ENCODE measurements at places on chromosomes 1 and 21. TPM values are rescaled to one million over a fixed set of nuclear protein-coding genes. Genes with fewer than 3 reads are reported as not detected.
A peak's percentile ranks its signal among the peaks of the same experiment; 100 is the strongest.

RAD54L gene
- total RNA-seq: 1.6 TPM

DNA sequence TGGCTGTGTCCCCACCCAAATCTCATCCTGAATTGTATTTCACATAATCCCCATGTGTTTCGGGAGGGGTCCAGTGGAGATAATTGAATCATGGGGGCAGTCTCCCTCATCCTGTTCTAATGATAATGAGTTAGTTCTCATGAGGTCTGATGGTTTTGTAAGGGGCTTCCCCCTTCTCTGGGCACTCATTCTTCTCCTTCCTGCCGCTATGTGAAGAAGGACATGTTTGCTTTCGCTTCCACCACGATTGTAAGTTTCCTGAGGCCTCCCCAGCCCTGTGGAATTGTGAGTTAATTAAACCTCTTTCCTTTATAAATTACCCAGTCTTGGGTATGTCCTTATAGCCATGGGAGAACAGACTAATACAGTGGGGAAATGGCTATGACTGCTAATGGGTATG, 72.7 kb upstream of the ZNF648 start:
- no peak for DNase-seq

DNA sequence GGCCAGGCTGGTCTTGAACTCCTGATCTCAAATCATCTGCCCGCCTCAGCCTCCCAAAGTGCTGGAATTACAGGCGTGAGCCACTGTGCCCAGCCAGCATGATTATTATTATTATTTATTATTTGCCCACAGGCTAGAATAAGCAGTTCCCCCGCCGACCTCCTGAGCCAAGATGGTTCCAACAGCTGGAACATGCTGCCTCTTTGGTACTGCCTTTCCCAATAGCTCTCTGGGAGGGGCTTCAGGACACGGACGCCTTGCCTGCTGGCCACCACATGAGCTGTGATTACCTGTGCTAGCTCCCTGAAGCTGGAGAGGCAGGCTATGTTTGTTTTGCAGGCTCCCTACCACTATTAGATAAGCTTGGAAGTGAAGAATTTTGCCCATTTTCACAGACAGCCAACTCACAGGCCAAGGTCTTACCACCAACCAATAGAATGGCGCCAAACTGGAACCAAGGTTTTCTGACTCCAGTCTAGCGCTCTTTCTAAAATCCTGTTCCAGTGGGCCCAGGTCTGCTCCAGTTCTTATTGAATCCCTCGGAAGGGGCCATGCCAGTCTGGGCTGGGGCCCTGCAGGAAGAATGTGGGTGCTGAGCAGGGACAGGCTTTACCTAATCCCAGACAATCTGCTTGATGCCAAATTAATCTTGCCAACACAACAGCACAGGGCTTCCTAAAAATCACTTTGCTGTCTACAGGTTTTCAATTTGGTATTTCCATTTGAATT, 2.1 kb upstream of the GPR61 start:
- no peak for DNase-seq

GRCh38 chr1:69519006-69519405, 48.7 kb upstream of the LRRC7 start:
- DNase-seq: no peak

RNF186 gene
- not detected for total RNA-seq

DNA sequence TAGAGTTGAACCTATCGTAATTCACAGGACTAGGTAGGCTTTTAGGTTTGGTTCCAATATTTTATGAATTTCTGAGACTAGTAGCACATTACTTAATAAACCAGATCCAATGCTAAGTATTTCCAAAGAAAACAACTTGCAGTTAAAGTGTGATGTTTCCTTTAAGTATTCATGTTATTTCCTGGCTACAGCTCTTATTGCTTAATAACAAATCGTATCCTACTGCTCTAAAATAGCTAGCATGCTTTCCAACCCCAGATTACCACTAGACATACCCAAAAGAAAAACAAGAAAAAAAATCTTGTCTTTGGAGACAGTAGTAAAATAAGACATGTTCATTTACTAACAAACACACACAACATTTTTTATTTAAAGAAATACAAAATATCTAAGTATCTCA, 898 bp downstream of the KRTAP27-1 start:
- DNase-seq: no peak

DNA sequence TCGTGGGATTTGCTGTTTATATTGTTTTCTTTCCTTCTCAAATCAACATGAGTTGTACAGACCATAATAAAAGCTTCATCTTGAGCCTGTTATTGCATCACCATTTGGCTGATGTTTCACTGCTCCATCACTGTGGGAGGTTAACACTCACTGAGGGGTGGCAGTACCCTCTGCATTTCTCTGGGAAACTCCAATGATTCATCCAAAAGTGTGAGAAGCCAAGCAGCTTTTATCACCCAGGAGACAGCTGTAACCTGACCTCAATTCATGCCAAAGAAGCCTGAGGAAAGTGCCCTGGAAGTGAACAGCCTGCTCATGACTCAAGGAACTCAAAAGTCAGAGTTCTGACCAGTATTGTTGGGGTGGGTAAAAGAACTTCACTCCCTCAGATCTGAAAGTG, 84.1 kb downstream of the GPR88 start:
- no peak for DNase-seq

GRCh38 chr1:191629836-191630235, 528.4 kb upstream of the RGS18 start:
- DNase-seq: no peak

CLSTN1 gene
- total RNA-seq: 85.3 TPM

DNA sequence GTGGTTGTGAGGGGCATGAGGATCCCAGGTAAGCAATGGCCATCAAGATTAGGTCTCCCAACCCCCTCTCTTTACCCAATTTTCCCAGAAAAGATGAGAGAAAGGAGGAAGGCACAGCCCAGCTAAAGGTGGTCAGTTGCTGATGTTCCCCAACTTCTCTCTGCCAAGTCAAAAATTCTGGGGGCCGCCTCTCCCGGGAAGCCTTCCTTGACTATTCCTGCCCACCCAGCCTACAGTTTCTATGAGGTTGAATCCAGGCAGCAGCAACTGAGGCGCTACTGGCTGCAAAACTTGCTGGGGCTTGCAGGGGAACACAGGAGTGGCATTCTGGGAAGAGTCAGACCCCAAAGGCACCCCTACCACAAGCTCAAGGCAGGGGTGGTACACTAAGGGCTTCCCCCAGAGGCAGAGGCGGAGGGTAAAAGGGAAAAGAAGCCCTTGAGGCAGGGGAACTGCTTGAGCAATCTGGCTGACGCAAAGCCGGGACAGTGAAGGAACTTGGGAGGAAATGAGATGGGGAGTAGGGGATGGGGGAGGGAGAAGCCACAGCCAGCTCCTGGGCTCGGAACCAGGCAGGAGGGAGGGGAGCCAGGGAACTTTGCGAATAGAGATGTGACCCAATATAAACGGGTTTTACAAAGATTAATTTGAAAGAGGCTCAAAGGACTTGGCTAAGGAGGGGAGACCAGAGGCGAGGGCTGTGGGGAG, 31.2 kb downstream of the SDC3 start:
- DNase-seq: peak; percentile 89

RBP7 gene
- 30.2 TPM for total RNA-seq

GRCh38 chr1:154962156-154962749, 671 bp upstream of the PYGO2 start:
- DNase-seq: peak; percentile 48

GRCh38 chr21:15774590-15774989, 44.8 kb downstream of the USP25 start:
- DNase-seq: no peak

DNA sequence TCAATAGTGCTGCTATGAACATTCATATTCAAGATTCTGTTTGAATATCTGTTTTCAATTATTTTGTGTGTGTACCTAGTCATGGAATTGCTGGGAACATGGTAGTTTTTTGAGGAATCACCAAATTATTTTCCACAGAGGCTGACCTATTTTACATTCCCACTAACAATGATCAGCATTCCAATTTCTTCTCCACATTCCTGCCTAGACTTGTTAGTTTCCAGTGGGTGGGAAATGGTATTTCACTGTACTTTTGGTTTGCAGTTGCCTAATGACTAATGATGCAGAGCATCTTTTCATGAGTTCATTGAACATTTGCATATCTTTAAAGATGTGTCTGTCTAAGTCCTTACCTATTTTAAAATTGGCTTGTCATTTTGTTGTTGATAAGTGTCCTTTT, 1182.6 kb upstream of the B3GALT2 start:
- DNase-seq: no peak

DNA sequence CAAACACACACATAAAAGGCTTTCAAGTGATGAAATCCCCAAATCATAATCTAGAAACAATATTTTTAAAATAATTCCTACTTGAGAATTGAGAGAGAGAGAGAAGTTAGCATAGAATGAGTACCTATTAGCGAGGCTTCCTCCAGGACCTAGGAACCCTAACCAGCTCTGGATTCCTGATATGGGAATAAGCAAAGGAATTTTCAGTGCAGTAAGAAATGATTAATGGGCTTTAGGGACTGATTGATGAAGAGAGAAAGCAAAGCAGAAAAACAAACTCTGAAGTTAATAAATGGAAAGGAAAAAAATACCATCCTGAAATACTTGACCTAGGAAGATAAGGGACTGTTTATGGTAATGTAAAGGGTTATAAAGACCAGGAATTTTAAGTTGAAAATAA, 60.6 kb downstream of the WARS2 start:
- DNase-seq: no peak

- DNase-seq: no peak
Observed at GRCh38 chr1:34356853-34357252, 180.1 kb downstream of the C1orf94 start.

CFHR2 gene
- total RNA-seq: not detected

VASH2 gene
- total RNA-seq: 1.8 TPM

DNA sequence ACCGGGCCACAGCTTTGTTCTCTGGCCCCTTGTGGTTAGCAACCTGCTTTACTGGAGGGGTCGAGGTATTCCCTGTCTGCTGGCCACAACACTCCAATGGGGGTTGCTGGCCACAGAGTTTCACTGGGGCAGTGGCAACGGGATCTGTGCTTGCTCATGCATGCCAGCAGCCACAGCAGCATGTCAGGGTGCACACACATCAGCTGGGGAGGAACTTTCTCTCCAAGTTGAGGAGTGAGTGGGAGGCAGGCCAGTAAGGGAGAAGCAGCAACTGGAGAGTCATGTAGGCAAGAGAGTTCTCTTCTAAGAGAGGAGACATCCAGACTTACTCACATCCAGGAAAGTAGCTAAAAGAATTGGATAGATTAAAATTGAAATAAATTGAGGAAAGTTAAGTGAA, 38.0 kb downstream of the SAMD13 start:
- no peak for DNase-seq

OR2T11 gene
- not detected for total RNA-seq

GRCh38 chr1:83961571-83962295, 37.2 kb downstream of the TTLL7 start:
- DNase-seq: no peak

GRCh38 chr1:100461222-100461621, 76.7 kb upstream of the GPR88 start:
- no peak for DNase-seq

KIF21B gene
- total RNA-seq: 4.6 TPM

DNA sequence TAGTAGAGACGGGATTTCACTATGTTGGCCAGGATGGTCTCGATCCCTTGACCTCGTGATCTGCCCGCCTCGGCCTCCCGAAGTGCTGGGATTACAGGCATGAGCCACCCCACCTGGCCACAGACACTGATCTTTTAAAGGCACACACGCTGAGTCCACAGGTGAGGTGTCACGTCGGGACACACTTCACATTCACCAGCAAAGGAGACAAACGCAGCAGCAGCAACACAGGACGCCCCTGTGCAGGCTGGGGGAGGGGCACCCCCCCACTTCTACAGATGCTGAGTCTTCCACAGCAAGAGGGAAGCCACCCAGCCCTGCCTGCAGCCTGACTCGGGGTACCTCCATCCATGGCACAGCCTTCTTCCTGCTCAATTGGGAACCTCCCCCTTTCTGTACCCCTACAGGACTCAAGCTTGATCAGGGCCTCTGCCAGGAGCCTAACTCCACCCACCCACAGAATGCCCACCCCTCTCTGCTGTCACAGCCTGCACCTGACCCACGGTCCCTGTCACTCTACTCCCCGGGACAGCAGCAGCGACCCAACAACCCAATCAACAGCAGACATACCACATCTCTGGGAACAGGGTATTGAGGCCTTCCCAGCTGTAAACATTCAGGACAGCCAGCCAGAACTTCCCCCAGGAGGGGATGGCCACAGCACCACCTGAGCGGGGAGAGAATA, 9.5 kb downstream of the LSS start:
- DNase-seq: peak; percentile 55

GRCh38 chr1:179061360-179062282, 20.2 kb upstream of the TOR3A start:
- no peak for DNase-seq

CGN gene
- 1.7 TPM for total RNA-seq

RXRG gene
- 2.2 TPM for total RNA-seq

DNA sequence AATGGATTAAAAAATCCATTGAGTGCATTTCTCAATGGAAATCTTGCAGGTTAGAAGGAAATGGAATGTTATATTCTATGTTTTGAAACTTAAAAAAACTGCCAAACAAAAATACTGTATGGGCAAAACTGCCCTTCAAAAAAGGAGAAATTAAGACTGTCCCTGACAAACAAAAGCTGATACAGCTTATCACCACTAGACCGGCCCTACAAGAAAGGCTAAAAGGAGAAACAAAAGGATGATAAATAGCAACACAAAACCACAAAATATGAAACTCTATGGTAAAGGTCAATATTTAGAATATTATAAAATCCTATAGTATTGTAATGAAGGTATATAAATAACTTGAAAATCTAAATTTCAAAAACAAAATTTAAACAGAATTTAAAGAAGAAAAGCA, 60.0 kb downstream of the SLC25A24 start:
- DNase-seq: no peak

GRCh38 chr1:53172426-53173128, 24.0 kb upstream of the CPT2 start:
- no peak for DNase-seq

GRCh38 chr1:117985239-117985638, 55.7 kb downstream of the WDR3 start:
- no peak for DNase-seq

TTC22 gene
- 0.27 TPM for total RNA-seq

LRRC53 gene
- total RNA-seq: not detected

- DNase-seq: no peak
Observed at GRCh38 chr1:55063577-55063942, 24.2 kb downstream of the PCSK9 start.

KRTAP19-3 gene
- not detected for total RNA-seq

NBPF15 gene
- total RNA-seq: 66.0 TPM

- DNase-seq: peak; percentile 49
Observed at GRCh38 chr1:204947338-204947737, 76.7 kb downstream of the NFASC start.

- no peak for DNase-seq
Observed at GRCh38 chr1:75614399-75614756, 3.5 kb upstream of the SLC44A5 start.

CRB1 gene
- total RNA-seq: 0.16 TPM

DNA sequence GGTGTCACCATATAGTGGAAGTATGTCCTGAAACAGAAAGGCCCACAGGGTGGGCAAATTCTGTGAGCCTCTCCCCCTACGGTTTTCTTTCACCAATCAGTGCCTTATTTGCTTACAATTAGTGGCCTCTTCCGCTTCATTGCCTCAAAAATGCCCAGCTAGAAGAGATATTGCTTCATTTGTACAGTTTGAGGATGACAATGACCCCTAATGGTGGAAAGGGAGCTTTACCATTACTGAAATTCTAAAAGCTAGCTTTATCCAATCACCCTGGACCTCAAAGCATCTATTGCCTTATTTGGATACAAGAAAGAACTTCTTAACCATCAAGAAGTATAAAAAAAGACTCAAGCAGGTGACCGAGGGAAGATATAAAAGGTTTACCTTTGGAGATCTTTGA, 49.6 kb downstream of the LRRC71 start:
- DNase-seq: no peak

CD5L gene
- 1.0 TPM for total RNA-seq

CFAP126 gene
- not detected for total RNA-seq

PGLYRP3 gene
- not detected for total RNA-seq

LRRC7 gene
- total RNA-seq: 1.3 TPM
